ENCODE measurements at places on chromosomes 12 and 14.

- no peak for DNase-seq
Observed at GRCh38 chr14:43475757-43476156, 1031.3 kb downstream of the FSCB start.

DNA sequence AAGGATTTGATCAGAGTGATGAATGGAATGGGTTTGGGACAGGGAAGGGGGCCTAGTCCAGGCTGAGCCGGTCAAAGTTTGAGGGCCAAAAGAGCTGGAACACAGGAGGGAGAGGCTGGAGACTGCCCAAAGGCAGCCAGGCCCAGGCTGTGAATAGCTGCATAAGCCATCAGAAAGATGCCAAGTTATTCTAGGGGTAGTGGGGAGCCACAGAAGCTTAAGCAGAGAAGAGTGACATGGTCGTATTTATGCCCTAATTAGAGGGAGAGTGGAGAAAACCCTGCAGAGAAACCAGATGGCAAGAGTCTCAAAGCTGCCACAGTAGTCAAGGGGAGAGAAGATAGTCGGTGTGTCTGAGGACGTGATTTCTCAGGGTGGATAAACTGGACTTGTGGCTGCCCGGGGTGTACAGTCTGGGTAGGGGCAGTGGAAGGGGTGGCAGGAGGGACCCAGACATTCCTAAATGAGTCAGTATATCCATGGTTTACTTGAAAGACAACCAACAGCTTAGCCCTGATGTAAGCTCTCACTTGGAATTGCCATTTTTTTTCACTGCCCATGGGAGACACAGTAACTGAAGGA is 99.2 kb downstream of the PRICKLE1 start:
- no peak for DNase-seq

GRCh38 chr12:88419794-88420193 is 160.5 kb downstream of the KITLG start:
- no peak for DNase-seq

DNA sequence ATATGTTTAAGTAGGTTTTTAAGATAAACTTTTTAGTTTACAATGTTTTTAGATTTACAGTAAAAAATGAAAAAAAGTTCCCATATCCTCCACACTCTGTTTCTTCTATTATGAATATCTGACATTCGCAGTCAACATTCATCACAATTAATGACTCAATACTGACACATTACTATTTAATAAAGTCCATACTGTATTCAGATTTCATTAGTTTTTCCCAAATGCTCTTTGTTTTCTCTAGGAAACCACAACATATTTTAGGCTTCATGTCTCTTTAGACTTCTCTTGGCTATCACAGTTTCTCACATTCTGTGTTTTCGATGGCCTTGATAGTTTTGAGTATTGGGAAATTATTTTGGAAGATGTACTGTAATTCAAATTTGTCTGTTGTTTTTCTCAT is 399.8 kb downstream of the SLC6A15 start:
- no peak for DNase-seq

- no peak for DNase-seq
Observed at GRCh38 chr14:72942934-72943333, 16.7 kb downstream of the DCAF4 start.

GRCh38 chr12:67807814-67808213 is 159.3 kb downstream of the DYRK2 start:
- no peak for DNase-seq

DNA sequence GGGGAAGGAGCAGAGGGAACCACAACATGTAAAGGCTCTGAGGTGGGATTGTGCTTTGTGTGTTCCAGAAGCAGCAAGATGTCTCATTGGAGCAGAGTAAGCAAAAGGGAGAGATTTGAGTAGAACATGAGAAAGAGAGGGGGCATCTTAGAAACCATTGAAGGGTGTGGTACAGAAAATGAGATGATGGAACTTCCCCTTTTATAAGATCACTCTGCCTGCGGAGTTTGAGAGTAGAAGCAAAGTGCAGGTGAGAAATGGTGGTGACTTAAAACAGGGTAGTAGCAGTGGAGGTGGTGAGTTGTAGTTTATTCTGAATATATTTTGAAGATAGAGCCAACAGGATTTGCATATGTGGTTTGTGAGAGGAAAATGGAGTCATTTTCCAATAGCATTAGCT is 56.0 kb downstream of the FBXO34 start:
- DNase-seq, result no peak

GRCh38 chr12:131915000-131915689 is 13.9 kb upstream of the PUS1 start:
- no peak for DNase-seq

- no peak for DNase-seq
Observed at GRCh38 chr12:112359290-112359689, 22.9 kb downstream of the HECTD4 start.

GRCh38 chr14:32602699-32603098 is 273.6 kb downstream of the AKAP6 start:
- DNase-seq, result no peak

DNA sequence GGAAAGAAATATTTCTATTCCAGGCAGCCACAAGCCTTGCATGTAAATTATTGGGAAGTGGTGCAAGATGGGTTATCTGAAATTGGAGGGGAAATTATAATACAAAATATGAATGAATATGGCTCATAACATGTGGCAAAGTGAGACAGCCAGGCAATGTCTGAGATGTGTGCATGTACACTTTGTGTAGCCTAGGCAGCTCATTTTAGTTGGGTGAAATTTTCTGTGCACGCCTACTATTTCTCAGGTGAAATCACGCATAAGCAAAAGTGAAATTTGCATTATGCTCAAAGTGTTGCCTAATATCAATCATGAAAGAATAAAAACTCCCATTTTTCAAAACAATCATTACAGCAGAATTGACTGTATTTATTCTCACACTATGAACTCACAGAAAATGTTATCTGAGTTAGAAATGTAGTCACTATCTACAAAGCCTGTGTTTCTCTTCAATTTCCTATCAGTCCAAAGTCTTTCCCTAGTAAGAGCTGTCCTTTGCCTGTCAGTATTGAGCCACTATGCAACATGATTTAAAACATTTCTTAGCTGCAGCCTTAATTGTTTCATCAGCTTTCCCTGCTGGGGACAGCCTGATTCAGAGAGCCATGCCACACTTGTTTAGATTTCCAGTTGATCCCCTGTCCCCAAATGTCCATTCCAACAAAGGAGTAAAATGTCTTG is 80.7 kb downstream of the EPS8 start:
- DNase-seq, result no peak
